DMS153 (cell line): ENCODE measurements at places on chromosomes 3 and 15.

DNA sequence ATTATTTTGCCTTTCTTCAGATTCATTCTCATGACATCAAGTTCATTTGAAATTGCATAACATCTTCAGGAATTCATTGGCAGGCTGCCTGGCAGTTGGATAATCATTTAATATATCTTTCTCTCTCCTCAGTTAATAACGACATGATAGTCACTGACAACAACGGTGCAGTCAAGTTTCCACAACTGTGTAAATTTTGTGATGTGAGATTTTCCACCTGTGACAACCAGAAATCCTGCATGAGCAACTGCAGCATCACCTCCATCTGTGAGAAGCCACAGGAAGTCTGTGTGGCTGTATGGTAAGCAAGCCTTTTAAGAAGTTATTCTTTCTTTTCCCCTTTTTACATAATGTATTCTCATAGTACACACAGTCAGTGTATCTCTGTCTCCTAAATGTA is 38.2 kb downstream of the TGFBR2 start:
- DNase-seq, result no peak

- no peak for DNase-seq
These were observed 9.4 kb upstream of the SACM1L start for GRCh38 chr3:45679805-45680204.

GRCh38 chr15:68674975-68675374 is 96.2 kb downstream of the CORO2B start:
- DNase-seq, result no peak

GRCh38 chr15:70083946-70084345 is 13.8 kb downstream of the TLE3 start:
- DNase-seq, result no peak

DNA sequence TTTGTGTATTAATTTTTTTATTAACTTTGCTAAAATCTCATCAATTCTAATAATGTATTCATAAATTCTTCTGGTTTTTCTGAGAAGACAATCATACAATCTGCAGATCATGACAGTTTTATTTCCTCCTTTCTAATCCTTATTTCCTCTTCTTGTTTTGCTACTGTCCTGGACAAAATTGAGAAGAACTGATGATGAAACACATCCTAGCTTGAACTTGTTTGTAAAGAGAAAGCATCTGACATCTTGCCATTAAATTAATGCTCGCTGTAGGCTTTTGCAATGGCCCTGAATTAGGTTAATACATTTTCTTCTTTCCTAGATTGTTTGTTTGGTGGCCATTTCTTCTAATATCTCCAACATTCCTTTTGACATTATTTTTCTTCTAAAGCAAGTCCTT is 110.9 kb upstream of the TPM1 start:
- no peak for DNase-seq

- no peak for DNase-seq
These were observed 369.1 kb downstream of the RORA start for GRCh38 chr15:60859996-60860494.

GRCh38 chr3:104519068-104519467 is 847.6 kb upstream of the ALCAM start:
- no peak for DNase-seq

DNA sequence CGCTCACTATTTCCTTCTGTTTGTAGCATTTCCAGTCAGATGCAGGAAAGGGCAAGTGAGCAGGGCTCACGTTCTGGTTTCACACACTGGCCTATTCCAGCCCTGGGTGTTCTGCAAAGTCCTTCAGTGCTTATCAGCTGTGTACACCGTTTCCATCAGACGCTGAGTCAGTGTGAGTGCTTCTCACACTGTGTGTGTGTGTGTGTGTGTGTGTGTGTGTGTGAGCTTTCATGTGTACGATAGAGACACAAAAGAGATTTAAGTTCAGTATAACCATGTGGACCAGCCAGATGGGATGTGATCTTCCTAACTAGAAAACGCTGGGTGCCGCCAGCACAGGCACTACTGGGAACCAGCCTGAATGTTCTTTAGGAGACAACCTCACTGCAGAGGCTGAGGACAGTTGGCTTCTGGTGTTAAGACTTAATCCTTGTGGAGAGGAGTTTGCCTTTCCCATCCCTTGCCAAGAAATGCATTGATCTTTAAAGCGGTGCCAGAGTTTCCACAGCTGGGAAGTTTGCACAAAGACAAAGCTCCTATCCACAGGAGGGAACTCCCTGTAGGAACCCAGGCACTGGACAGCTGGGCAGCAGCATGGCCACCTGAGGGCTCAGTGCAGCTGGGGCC is 3.9 kb upstream of the CHSY1 start:
- no peak for DNase-seq

GRCh38 chr3:9402410-9403228 is 5.2 kb downstream of the SETD5 start:
- peak; percentile 48 for DNase-seq

DNA sequence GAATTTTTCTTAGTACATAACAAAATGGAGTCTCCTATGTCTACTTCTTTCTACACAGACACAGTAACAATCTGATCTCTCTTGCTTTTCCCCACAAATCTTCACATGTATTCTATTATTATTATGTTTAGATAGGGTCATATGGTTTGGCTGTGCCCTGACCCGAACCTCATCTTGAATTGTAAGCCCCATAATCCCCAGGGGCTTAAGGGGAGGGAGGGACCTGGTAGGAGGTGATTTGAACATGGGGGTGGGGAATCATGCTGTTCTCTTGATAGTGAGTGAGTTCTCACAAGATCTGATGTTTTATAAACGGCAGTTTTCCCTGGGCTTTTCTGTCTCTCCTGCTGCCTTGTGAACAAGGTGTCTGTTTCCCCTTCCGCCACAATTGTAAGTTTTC is 86.7 kb upstream of the SELENOK start:
- DNase-seq, result no peak

DNA sequence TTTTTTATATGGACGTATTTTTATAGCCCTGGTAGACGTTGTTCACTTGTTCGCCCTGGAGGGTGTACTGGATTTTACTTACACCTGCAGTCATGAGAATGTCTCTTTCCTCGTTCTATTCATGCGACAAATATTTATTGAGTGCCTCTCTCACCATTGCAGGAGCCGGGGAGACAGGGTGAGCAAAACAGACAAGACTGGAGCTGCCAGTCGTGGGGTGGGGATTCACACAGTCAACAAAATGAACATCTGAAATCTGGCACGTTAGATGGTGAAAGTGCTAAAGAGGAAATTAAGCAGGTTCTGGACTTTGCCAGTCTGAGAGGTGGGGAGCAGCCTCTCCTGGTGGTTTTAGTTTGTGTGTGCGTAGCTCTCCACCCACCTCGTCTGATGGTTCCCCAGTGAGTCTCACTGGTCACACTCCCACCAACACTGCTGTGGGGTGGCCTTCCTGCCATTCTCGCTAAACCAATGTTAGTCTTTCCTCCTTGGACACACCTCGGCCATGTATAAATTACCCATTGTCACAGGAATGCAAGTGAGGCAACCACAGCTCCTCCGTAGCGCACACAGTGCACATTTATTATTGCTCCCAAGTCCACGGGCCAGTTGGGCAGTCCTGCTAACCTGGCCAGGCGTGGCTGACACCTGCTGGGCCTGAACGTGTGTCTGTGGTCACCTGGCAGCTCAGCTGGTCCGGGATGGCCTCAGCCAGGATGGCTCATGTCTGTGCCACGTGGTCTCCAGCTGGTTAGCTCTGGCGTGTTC is 31.5 kb downstream of the FBLN2 start:
- DNase-seq, result no peak

DNA sequence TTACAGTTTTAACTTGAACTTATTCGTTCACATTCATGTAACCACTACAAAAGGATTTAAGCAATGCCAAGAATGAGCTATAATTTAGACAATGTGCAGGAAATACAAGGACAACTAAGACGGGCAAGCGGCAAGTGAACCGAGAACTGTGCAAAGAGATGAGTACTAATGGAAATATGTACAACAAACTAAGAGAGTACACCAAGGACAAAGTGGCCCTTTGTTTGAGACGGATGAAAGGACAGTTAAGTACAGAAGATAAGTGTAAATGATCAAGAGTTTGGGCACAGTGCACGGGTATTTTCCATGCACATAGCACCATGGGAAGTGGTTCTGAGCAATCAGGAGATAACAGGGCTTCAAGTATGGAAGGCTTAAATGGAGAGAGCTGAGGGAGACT is 281.7 kb downstream of the ROBO2 start:
- DNase-seq, result no peak

DNA sequence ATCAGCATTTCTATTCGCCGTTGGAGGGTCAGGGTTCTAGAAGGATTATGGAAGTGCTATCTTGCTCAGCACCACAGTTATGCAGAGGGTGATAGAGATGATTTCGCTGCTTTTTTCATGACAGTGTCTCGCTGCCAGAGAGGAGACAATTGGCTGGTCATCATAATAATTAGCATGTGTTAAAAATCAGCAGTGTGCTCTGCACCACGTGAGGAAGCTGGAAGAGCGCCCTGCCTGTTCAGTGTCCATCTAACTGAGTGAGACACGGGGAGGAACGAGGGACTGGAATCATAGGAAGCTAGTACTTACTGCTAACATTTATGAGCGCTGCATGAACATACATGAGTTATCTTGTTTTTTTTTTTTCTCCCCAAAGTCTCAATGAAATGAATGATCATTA is 116.2 kb upstream of the PLAAT1 start:
- no peak for DNase-seq

- DNase-seq, result peak; percentile 34
These were observed 165.2 kb upstream of the HES1 start for GRCh38 chr3:193970773-193971206.

DNA sequence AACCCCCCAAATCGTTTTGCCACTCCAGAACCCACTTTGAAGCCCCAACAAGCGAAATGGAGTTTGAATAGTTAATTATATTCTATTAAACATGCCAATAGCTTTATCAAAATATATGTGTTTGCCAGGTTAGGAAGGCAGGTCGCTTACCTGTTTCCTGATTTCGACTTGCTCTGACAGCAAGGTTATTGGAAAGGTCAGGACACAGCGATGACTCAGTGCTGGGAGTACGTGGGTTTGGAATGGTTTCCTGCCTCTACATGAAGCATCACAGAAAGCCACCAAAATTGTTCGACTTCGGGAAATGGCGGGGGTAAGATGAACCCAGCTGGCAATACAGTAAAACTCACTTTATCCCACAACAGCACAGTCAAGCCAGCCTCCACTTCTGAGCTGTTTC is 135.6 kb upstream of the ABI3BP start:
- no peak for DNase-seq
